ENCODE measurements at places on chromosomes 1 and 21.

DNA sequence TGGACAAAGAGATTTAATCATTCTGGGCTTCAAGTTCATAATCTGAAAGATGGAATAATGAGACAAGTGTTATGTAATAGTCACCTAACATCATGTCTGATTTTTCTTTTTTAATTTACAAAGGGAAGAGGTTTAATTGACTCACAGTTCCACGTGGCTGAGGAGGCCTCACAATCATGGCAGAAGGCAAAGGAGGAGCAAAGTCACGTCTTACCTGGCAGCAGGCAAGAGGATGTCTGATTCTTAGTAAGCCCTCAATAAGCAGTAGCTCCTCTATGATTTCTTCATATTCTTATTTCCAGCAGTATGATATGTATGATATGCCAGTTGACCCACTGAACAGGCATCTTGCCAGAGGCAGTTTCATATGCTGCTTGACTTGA lies 152.7 kb downstream of the S1PR1 start:
- DNase-seq: no peak

- no peak for DNase-seq
Measured at GRCh38 chr1:224609333-224609732, 6.8 kb upstream of the CNIH3 start.

DNA sequence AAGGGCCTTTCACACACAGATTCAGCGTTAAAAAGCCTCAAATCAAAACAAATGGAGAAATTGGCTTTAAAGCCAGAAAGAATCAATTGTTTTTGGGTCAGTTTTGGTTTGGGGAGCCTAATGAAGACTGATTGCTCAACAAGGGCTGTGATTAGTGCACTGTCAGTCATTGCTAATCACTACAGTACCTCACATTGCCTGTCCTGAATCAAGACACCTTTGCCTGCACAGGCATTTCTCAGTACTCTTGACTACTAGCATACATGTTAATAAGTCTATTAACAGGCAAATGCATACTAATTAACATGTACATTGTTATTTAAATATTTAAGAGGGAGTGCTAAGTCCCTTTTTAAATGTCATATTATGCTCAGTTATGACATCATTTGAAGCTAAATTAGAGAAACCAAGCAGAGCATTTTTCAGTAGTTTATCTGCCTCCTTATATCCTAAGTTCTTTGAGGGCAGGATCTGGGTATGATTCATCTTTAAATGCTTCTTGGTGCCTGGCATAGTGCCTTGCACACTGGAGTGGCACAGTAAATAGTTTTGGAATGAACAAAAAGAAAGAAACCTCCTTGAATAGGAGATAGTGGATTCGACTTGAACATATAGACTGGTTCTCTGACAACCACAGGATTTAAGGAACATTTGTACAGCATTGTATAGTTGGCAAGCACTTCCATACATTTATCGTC lies 25.8 kb upstream of the CCN1 start:
- no peak for DNase-seq

DNA sequence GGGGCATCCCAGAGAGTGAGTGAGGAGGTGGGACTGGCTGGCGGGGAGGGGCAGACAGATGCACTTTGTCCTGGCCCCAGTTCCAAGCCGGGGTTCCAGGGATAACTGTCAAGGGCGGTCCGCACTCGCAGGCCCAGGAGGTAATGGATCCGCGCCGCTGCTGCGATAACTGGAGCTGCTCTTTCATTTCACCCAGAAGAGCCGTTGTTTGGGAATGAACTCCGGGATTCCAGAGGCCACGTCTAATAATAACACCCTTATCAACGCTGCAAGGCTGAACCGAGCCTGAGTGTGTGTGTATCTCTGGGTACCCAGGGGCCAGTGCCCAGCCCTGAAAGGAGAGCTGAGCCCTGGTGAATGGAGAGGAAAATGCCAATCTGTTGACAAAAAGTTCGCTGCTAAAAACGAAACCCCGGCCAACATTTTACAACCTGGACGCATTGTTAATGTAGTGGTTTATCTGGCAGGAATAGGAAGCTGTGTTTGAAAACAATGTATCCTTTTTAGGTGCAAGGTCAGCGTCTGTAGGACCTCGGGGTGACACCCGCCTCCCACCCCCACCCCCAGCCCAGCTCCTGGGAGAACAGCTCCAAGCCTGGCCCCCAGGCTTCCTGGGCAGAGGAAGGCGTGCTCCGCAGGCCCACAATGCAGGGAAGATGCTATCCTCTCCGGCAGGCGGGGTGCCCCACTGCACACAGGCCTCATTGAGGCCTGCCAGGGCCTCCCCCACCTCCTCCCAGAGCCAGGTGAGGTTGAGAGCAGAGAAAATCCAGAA lies 119.7 kb downstream of the PROX1 start:
- DNase-seq: no peak

DNA sequence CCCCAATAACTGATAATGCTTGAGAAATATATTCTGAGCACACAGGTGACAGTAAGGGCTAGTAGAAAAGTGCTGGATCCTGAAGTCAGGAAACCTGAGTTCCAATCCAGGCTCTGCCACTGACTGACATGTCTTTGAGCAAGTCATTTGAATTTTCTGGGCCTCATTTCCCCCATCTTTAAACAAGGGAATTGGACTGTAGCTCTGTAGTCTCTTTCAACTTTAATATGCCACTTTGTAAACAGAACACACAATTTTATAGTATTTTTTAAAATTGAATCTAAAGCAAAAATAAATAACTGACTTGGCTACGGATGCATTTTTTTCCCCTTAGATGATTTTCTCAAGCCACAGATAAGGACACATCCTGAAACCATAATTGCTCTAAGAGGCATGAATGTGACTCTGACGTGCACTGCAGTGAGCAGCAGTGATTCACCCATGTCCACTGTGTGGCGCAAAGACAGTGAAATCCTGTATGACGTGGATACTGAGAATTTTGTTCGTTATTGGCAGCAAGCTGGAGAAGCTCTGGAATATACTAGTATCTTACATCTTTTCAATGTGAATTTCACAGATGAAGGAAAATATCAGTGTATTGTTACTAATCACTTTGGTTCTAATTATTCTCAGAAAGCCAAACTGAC lies 37.0 kb downstream of the LRIG2 start:
- no peak for DNase-seq

- no peak for DNase-seq
Measured at GRCh38 chr1:46673749-46674182, 2.1 kb downstream of the TEX38 start.

DNA sequence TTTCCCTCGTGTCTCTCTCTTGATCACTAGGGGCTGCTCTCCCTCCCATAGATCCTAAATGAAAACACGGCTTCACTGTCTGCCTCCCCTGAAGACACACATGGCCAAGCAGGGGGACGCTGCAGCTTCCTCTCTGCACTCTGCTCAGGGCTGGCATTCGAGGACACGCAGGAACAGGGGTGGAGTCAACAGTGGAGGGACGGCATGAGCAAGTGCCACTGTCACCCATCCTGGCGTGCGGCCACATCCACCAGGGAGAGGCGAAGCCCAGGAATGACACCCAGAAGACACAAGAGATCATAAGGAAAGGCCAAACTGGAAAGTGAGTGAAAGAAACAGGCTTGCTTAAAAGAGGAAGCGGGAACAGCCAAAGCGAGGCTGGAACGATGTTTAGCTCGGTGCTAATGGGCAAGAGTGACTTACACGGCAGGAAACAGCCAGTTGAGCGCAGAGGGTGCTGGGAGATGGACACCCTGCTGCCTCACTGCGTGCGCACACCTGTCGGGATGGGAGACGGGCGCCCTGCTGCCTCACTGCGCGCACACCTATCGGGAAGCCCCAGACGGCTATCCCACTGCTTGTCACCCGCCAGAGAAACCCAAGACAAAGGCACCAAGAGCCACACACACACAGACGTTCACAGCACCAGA lies 13.6 kb upstream of the C1QTNF12 start:
- no peak for DNase-seq

- no peak for DNase-seq
Measured at GRCh38 chr1:92186081-92186480, 31.6 kb upstream of the C1orf146 start.

DNA sequence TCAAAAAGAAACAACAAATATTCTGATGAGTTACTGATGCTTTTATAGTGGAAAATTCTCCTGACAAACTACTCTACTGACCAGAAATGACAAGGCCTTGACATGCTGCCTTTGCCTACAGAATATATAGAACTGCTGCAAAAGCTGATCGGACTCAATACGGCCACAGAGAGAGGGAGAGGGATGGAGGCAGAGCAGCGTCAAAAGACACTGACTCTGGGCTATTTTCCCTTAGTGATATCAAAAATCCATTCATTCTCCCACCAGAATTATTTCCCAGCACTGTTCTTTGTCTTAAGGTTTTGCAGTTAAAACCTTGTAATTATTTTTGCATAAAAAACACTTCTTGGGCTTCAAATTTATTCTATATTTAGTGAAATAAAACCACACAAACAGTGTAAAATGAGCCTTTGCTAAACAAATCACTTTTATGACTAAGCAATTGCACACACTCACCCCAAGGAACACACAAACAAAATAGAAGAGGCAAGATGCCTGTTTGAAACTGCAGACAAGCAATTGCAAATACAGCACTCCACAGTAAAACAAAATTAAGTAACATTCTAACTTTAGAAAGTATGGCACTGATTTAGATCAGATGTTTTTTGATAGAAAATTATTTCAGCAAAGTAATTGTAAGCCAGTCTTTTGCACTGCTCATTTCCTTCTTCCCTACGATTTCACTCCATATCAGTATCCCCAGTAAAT lies 1036.4 kb downstream of the ADGRL2 start:
- no peak for DNase-seq

GRCh38 chr21:46035809-46036695 lies 54.5 kb downstream of the COL6A1 start:
- DNase-seq: no peak

DNA sequence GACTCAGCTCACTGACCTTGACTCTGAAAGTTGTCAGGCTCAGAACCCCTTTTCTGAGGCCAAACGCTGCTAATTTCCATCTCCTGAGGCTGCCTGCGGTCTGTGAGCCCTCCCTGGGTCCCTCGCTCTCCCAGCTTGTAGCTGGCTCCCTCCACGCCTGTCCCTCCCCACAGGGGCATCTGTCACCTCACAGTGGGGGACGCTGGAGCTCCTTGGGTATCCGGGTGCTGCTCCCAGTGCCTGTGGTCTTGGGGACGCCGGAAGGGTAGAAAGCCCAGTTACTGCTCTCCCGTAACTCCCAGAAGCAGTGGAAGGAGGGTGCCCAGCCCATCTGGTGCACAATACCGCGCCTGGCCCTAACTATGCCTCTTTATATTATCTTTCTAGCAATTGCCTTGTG lies 13.0 kb upstream of the MMEL1 start:
- DNase-seq: no peak

DNA sequence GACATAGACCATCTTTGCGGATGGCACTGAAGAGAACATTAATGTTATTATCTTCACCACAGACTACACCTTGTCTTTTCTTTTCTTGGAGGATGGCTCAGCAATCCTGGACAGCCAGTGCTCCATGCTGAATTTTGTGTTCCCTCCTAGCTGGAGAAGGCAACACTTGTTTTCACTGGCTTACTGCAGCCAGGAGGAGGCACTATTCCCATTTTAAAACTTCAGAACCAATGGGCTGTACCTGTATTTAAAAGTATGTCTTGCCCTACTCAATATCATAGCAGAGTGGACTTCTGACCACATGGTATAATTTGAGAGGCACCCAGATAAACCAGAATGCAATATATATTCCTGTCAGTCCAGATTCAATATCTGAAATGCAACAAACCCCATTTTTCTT lies 53.3 kb upstream of the POGK start:
- no peak for DNase-seq

GRCh38 chr1:48777219-48777895 lies 666 bp upstream of the BEND5 start:
- no peak for DNase-seq

- no peak for DNase-seq
Measured at GRCh38 chr1:199550199-199551065, 477.1 kb upstream of the NR5A2 start.
